ENCODE measurements at places on chromosomes 1 and 21.
A peak's percentile ranks its signal among the peaks of the same experiment; 100 is the strongest.

DNA sequence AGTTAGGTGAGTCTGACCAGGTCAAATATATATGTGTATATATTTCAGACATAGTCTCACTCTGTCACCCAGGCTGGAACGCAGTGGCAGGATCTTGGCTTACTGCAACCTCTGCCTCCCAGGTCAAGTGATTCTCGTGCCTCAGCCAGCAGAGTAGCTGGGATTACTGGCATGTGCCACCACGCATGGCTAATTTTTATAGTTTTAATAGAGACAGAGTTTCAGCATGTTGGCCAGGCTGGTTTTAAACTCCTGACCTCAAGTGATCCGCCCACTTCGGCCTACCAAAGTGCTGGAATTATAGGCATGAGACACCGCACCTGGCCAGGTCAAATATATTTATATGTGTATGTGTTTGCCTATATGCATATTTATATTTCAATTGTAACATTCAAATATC, 581.5 kb upstream of the B3GALT2 start:
- no peak for DNase-seq

GRCh38 chr1:241640149-241640866, at the start of the genes CHML and OPN3:
CHML (minus strand) TSS chr1:241640369; CDS start chr1:241635766, 4,603 bp downstream.
OPN3 (minus strand) TSS chr1:241640369; CDS start chr1:241640254, 115 bp downstream.
- DNase-seq = peak; percentile 89

DNA sequence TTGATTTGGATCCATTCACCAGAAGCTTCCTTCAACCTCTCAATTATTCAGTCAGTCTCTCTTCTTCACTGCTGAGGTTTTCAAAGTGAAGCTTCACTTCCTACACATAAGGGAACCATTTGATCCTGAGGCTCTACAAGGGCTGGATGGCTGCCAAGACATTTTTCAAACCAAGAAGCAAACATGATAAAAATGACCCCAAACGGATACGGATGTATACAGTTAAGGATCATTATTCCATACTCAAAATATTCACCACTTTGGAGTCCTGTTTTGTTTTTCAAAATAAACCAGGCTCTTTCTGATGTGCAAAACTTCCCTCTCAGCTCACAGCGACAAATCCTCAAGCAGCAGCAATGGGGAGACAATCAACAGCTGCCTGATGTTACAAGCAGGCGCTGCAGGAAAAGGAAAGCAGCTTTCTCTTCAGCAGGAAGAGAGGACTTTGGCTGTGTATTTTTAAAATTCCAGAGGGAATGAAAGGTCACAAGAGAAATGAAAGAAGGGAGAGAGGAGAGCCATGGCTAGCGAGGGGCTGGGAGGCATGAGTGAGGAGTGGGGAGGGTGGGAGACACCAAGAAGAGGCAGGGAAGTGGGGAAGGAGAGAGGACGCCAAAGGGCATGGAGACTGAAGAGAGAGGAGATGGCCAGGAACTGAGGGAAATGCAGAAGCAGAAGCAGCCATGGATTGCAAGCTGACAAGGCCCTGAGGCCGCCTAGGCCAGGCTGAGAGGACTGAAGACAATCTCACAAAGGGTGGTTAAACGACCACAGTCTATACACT, 145.4 kb downstream of the SLC45A1 start:
- DNase-seq = no peak

DNA sequence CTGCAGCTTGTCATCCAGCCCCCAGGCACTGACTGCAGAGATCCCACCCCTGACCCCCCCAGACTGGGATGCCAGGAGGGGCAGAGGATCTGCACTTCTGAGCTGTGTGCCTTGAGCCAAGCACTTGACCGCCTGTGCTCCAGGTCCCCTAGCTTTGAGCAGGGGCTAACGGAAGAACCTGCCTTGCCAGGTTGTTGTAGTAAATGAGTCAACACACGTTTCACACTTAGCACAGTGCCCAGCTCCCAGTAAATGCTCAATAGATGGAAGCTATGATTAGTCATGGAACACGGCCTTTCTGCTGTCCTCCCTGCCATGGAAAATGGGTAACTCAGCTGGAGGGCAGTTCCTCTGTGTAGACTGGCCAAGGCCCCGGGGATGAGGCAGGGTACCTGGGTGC, 24.1 kb downstream of the IFFO2 start:
- DNase-seq = no peak

DNA sequence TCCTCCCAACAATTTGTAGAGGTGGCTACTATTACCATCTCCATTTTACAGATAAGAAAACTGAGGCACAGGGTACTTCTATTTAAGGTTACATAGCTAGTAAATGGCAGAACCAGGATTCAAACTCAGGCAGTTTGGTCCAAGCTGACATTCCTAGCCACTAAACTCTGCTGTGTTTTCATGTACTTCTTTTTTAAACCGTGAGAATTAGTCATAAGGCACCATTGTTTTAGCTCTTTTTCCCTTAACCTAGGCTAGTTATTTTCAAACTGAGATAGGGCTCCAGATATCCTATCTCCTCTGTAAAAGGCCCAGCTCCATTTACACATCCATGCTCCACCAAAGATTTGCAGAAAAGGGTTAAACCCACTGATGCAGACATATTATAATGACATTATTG, 92.9 kb downstream of the PTPN14 start:
- DNase-seq = no peak

- no peak for DNase-seq
These were observed 48.1 kb upstream of the BACE2 start for GRCh38 chr21:41119901-41120300.

DNA sequence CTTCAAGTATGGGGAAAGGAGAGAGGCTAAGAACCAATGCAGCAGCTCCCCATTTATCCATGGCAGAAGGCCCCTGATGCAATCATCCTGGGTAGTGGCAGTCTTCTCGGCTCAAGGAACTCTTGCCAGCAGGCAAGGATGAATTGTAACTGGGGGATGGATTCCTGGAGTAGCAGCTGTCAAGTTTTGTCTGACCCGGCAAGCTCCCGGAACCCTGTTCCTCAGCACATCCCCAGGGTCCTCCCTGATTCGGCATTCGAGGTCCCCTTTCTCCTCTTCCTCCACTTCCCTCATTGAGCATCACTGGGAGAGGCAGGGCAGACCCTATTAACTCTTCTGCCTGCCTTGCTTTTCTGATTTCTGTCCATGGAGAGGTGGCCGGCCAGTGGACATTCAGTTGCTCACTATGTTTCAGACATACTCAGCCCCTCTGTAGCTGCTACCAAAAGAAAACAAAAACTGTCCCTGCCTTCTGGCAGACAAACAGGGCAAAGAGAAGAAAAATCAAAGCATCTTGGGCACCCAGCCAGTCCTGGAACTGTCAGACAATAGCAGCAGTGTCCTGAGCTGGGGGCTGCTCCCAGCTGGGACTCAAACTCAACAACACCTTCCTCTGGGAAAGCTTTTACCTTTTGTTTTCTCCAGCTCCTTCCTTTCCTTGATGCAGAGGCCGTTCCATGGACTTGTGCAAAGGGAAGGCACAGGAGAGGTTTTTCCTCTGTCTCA, 5.6 kb upstream of the PTCH2 start:
- DNase-seq = no peak

DNA sequence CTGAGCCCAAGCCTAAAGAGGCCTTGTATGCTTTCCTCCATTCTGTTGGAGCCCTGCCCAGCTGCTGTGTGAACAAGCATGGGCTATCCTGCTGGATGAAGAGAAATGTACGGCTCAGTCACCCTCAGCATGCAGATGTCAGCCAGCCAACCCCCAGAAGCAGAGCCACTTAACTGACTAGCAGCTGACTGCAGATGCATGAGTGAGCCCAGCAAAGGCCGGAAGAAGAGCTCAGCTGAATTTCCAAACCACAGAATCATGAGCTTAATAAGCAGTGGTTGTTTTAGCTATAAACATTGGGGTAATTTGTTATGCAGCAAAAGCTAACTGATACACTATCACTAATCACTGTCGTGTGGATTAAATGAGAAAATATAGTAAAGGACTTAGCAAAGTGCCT, 39.0 kb downstream of the FOXO6 start:
- DNase-seq = no peak

- DNase-seq = no peak
These were observed 119.6 kb upstream of the ERRFI1 start for GRCh38 chr1:8145545-8146202.

- no peak for DNase-seq
These were observed 26.1 kb upstream of the LAMC2 start for GRCh38 chr1:183159960-183160359.

DNA sequence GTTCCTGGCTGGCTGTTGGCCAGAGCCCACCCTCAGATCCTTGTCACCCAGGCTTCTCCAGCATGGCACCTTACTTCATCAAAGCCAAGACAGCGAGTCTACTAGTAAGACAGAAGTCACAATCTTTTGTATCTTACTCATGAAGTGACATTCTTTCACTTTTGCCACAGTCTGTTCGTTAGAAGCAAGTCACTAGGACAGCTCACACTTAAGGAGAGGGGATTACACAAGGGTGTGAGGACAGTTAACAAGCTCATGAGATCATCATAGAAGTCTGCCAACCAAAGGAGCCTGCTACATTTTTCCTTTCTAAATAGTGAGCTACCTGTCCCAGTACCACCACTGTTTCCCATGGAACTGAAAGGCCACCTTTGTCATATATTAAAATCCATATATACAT, 61.5 kb downstream of the PACC1 start:
- DNase-seq = peak; percentile 36

- DNase-seq = no peak
These were observed at the start of the genes SHE and TDRD10 for GRCh38 chr1:154502066-154502743. SHE (minus strand) TSS chr1:154502412; CDS start chr1:154502026, 386 bp downstream. TDRD10 (plus strand) TSS chr1:154502219; CDS start chr1:154506904, 4,685 bp downstream.

DNA sequence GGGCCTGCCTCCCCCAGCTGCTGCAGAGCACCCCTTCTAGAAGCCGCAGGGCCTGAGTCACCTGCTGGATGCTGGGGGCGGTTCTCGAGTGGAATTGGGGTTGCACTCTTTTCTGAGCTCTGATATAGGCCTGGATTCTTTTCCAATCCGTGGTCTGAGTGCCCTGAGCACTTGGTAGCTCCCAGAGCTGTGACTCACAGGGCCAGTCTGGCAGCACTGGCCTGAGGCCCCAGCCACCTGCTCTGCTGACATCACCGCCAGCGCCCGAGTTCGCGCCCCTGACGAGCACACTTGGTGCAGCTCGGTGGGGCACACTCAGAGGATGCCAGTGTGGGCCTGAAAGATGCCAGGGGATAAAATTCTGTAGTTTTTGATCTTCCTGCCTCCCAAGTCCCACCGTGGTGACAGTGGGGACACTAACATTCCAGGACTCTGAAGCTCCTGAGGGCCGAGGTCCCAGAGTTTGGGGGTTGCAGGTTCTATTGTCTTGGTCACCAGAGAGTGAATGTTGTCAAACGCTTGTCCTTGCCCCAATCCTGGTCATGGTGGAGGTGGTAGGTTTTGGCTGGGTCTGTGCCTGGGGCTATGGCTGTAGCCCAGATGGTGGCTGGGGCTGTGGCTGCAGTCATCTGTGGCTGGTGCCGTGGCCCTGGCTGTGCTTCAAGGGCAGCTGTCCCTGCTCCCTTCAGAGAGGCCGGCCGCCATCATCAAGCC, 74.6 kb downstream of the OBSCN start:
- peak; percentile 34 for DNase-seq

DNA sequence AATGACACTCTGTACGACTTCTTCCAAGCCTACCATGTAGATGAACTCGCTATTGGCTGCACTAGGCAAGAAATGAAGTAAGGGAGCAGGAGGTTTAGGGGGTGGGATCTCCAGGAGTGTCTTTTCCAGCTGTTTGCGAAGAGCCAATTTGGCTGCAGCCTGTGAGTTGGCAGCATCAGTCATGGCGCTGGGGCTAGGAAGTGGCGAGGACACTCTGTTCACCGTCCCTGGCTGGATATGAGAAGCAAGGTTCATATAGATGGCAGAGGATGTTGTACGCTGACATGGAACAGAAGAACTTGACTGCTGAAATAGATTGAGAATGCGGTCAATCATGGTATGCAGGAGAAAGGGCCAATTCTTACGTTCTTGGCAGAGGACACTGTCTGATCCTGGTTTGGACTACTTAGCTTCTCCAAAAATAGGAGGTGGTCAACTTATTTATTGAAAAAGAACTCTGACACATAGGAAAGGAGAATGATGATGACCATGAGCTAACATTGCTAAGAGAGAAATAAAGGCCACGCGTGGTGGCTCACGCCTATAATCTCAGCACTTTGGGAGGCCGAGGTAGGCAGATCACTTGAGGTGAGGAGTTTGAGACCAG, 41.2 kb downstream of the SLC27A3 start:
- DNase-seq = no peak

DNA sequence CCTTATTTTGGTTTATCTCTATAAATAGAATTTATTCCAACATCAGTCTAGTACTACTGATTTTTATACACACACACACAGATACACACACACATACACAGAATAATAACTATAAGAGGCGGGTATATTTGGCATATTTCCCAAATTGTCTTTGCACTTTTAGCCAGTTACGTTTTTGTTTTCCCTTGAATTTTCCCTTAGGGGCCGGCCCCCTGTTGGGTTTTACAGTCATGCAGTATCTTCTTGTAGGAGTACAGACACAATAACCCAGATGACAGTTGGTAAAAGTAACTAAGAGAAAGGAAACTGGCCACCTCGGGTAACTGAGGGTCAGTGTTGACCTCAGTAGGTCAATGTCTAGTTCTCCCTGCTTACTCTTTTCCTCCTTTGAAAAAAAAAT, 50.9 kb downstream of the DISP1 start:
- no peak for DNase-seq

DNA sequence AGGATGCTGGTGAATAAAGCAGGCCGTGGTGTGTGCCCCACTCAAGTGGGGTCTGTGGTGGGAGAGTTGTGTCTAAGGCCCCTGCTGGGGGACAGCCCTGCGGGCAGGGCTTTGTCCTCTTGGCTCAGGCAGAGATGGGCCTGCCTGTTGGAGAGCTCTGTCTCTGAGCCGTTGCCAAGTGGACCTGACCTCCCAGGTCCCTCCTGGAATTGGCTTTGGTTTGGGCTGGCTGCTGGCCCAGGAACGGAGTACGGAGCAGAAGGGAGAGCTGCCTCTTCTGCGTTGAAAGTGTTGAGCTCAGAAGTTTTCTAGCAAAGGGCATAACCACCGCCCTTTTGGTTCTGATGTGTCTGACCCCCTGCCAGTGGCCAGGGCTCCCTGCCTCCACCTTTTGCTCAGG, 153.9 kb downstream of the PEX14 start:
- DNase-seq = no peak

GRCh38 chr1:192869308-192869940, 60.6 kb downstream of the RGS2 start:
- no peak for DNase-seq

GRCh38 chr1:230206976-230207375, 139.9 kb downstream of the GALNT2 start:
- no peak for DNase-seq

DNA sequence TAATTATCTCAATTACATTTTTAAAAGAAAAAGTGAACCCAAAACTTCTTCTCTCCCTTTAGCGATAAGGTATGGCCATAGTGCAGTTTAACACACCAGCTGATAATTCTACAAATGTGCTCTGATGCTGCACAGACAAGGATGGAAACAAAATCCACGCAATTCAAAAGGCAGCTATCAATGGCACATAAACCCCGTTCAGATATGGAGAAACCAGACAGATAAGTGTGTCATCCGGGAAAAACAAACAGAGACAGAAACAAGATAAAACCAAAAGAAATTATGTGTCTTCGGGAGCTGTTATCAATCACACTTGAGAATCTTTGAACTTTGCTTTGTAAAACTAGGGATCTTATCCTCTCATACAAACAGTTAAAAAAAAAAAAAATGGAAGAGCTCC, 73.6 kb downstream of the SIPA1L2 start:
- no peak for DNase-seq

Measured in RKO (cell line).